ENCODE measurements at places on chromosomes 3 and 15.

- no peak for DNase-seq
Observed at GRCh38 chr3:12948891-12949711, 107.7 kb upstream of the RPL32 start.

DNA sequence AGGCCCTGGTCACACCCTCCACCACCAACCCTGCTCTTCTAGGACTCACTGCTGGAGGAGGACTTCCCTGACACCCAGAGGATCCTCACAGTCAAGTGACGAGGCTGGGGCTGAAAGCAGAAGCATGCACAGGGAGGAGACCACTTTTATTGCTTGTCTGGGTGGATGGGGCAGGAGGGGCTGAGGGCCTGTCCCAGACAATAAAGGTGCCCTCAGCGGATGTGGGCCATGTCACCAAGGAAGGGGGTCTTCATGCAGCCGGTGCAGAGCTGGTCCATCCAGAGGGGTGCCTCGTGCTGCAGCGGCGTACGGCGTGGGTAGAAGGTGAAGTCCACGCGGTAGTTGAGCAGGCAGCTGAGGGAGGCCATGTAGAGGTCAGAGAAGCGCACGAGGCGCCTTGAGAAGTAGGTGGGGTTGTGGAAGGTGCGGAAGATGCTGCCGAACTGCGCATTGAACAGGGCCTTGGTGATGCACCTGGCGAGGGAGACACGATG lies 9.4 kb downstream of the NT5DC2 start:
- DNase-seq, result no peak

DNA sequence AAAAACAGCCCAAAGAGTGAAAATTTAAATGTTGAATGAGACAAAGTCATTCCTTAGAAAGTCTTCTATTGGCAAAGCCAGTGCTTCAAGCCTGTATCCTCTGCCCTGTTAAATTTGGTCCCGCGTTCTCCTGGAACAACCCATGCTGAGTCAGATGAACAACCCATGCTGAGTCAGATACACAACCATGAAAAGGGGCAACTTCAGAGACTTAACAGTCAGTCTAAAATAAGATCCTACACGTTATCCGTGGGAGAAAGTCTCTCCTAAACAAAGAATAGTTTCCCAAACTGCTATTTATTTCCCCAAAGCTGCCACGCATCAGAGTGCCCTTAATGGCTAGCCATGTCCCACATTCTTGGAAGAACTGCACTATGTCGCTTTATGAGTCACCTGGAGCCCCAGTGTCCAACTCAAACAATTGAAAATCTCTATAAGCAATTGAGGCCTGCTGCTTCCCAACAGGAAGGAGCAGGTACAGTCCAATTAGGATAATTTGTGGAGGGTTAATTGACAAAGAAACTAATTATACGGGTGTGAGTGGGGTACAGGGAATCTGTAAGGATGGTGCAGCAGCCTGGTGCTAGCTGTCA lies 66.1 kb downstream of the WHAMM start:
- DNase-seq, result no peak

GRCh38 chr3:18556503-18557135 lies 131.5 kb upstream of the SATB1 start:
- DNase-seq, result no peak

DNA sequence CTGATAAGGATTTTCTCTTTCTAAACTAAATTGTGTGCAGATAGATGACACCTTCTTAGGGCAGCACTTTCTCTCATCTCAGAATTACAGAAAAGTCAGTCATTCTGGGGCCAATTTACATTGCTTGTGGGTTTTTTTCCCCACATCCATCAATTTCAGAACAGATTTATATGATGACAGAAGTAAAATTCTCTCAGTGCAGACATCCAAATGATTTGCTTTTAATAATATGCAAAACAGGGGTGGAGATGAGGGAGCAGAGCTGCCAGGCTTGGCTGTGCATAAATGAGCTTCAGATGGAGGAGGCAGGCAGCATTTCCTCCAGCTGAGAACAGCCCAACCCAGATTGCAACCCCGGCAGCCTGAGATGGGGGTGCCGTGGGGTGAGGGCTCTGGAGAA lies 44.0 kb downstream of the EDEM1 start:
- no peak for DNase-seq

DNA sequence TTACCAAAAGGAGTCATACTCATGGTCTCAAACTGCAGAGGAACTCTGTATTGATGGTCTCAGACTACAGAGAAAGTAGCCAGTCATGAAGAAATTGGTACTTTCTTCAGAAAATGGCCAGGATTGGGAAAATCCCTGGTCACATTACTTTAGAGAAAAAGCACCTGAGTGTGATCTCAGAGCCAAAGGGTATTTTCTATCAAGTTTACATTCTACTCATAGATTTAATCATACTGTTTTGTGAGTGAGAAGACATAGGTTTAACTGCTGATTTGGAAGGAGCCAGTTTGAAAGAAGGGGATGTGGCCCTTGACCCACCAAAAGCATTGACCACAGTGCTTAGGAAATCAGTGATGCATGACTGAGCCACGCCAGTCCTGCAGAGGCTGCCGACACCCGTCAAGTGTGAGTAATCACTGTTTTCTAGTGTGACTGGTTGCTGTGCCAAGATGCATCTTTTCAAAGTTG lies 203.6 kb downstream of the AKAP13 start:
- DNase-seq, result no peak

GRCh38 chr15:40751745-40752144 lies 3.3 kb downstream of the RMDN3 start:
- DNase-seq, result no peak

GRCh38 chr3:474828-475227 lies 278.3 kb downstream of the CHL1 start:
- no peak for DNase-seq

DNA sequence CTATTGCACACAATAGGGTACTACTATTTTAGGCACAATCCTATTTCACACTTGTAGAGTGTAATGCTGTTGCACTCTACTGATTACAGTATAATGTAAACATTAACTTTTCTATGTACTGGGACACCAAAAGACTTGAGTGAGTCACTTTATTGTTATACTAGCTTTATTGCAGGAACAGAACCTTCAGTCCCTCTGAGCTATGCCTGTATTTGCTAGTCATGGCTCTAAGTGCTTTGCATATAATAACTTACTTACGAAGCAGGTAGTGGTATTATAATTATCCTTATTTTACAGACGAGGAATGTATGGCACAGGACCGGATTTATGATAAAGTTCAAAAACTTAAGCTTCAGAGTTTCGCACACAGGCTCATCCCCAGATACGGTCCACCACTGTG lies 106.6 kb upstream of the SLC6A6 start:
- no peak for DNase-seq

- DNase-seq, result peak; percentile 60
Observed at GRCh38 chr3:61875046-61875844, 313.9 kb downstream of the PTPRG start.

DNA sequence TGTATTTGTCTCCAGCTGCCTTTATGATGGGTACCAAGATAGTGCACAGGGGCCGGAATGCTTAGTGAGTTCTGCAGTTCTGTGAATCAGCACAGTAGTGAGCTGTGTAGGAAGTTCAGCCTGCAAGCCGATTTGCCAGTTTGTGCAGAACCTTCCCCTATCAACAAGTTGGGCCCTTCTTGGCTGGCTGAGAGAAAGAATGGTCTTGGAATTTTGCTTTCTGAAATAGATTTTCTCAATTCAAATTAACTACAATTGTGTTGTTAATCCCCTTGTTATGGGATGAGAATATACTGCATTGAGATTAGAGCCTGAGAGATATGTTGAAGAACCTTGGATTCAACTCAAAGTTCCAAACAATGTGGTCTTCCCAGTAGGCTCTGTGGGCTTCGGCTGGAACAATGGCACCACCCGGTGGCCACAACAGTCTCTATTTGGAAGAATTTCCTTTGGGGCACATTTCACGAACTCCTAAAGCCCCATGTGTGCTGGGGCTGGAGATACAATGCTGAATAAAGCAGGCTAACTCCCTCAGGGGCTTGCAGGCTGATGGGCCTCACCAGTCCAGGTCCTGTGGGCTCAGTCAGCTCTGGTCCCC lies 59.1 kb downstream of the TRIM42 start:
- DNase-seq, result peak; percentile 68

GRCh38 chr15:44159492-44159891 lies 35.6 kb downstream of the FRMD5 start:
- DNase-seq, result no peak

DNA sequence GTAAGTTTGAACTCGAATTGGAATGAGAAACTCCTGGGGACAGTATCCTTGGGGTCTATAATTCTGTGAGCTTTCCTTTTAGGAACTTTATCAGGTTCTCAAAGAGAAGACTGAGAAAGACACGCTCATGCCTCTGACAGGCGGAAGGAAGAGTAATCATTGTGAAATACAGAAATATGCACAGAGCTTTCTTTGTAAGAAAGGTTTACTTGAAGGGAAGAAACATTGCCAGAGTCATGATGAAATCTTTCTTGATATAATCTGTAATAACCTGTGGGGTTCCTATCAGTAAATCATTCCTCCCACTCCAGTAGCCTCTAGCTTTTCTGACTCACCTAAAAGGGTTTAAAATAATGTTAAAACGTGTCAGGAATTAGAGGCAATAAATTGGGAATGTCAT lies 83.6 kb upstream of the CCDC39 start:
- no peak for DNase-seq

GRCh38 chr15:55587321-55588069 lies 650 bp downstream of the PYGO1 start:
- DNase-seq, result no peak

GRCh38 chr15:74723754-74724334 lies 1.5 kb downstream of the CYP1A1 start:
- DNase-seq, result peak; percentile 60

- DNase-seq, result no peak
Observed at GRCh38 chr15:56049577-56049976, 56.2 kb upstream of the NEDD4 start.

DNA sequence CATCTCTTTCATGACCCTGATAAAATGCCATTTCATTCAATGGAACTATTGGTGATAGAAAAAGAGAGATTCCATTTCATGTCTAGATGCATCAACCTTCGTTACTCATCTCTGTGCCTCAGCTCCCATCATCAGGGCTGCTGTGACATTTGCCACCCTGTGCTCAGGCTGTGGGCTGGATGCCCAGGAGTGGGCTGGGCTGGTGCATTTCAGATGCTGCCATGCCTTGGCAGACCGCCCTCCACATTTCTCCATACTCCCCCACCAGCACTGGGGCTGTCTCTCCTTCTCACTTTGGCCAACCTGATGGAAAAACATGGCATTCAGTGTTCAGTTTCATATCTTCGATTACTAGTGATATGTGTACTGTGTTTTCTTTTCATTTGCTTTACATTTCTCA lies 59.1 kb downstream of the DNASE1L3 start:
- DNase-seq, result no peak

GRCh38 chr15:49059491-49059890 lies 13.2 kb upstream of the SECISBP2L start:
- no peak for DNase-seq

DNA sequence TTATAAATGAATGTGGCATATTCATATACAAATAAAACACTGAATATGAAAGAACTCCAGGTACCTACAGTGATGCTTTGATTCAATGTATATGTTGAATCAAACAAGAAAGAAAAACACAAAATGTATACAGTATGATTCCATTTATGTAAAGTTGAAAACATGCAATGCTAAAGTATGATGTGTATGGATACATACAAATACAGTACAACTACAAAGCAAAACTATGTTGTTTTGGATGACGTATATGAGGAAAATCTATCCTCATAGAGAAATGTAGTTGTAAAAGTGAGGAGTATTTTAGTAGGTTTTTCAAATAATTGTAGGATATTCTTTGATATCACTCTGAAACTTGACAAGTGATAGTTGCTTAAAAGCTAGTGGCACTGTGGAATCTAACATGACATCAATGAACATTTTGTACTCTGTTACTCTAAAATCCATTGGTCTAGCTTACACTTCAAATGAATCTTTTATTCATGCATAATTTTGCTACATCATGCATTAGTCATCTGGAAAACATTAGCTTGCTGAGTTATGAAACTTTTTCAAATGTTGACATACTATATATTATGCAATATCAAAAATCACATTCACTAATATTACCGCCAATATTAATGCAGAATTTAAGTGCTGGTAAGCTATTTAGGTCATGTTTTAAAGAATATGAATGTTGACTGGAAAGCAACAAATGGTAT lies 278.1 kb upstream of the CHRNA7 start:
- no peak for DNase-seq

- DNase-seq, result no peak
Observed at GRCh38 chr3:127814325-127814781, 8.0 kb downstream of the MGLL start.

DNA sequence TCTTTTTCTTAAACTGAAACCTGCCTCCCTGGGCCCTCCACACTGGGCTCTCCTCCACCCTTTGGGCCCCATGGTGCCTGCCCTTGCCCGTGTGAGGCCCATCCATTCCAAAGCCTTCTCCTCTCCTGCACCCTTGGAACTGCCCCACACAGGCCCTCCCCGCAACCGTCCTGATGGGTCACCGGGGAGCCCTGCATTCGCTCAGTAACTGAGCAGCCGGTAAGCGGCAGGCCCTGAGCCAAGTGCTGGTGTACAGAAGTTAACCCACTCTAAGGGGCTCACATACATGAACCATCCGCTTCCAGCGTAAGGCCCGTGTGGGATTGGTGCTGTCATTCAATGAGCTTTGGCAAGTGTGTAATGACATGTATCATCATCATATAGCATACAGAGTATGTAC lies 5.4 kb upstream of the LRRC15 start:
- no peak for DNase-seq

- no peak for DNase-seq
Observed at GRCh38 chr3:108342837-108343486, 46.6 kb downstream of the HHLA2 start.

Measured in NT2/D1 (cell line).